ENCODE measurements at places on chromosomes 5 and 9. TPM values are rescaled to one million over a fixed set of nuclear protein-coding genes. Genes with fewer than 3 reads are reported as not detected.

Gene LRRC19
- not detected for total RNA-seq

Gene MLANA
- total RNA-seq = not detected

DNA sequence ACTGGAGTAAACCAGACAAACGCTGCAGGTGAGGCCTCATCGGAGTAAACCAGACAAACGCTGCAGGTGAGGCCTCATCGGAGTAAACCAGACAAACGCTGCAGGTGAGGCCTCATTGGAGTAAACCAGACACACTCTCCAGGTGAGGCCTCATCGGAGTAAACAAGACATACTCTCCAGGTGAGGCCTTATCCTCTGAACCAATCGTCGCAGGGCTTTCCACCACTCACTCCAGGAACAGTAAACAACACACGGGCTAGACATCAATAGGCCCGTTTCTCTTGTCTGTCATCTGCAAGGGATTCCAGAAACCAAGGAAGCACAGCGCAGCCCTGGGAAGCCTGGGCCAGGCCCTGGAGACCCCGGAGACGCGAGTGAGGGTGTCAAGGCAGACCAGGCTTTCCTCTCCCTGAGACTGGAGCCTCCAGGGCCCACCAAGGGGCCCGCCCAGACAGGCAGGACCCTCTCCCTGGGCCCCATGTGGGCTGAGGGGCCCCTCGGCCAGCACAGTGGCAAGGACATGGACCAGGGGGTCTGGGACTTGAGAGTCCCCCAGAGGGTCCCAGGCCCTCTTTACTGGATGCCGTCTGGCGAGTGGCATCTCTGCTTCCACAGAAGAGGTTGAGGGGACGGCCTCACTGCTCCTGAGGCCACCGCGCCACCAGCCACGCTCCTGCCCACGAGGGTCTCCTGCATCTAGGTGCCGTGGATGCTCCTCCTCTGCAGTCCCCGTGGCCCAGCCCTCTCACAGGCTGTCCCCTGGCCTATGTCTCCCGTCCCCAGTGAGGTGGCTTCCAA lies 26.4 kb upstream of the NSMF start:
- H3K27ac ChIP-seq = no peak overlapping the region
- H3K36me3 ChIP-seq = no peaks in the 10 kb centered on the region
- no peaks in the 10 kb centered on the region for H3K4me1 ChIP-seq
- no peak for DNase-seq
- no peaks in the 10 kb centered on the region for H3K27me3 ChIP-seq

DNA sequence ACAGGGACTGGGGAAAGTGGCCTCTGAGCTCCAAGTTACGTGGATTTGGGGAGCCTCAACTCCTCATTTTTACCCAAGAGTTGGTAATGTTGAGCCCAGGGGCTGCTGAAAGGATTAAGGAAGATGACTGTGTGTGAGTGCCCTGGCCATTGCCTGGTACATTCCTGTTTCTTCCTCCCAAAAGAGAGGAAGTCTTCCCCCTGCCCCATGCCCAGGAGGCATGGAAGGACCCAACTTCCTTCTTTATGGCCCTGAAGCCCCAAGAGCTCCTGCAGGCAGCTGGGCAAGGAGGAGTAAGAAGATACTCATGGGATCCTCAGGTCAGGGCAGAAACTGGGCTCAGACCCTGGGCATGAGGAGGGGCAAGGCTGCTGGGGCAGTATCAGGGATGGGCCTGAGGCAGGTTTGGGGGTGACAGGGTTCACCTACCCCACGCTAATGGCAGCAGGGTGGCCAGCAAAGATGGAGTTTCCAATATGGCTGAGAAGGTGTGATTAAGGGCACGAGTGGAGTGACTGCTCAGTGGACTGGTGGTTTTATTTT lies 118.3 kb upstream of the MVB12B start:
- H3K4me1 ChIP-seq = no peaks in the 10 kb centered on the region
- H3K36me3 ChIP-seq = no peaks in the 10 kb centered on the region
- H3K27me3 ChIP-seq = no peaks in the 10 kb centered on the region

Gene LTC4S
- 7.3 TPM for total RNA-seq
